Osteocyte (in vitro differentiated cells): ENCODE measurements at places on chromosomes 12 and 14. TPM values are rescaled to one million over a fixed set of nuclear protein-coding genes. Genes with fewer than 3 reads are reported as not detected.
A peak's percentile ranks its signal among the peaks of the same experiment; 100 is the strongest.

DNA sequence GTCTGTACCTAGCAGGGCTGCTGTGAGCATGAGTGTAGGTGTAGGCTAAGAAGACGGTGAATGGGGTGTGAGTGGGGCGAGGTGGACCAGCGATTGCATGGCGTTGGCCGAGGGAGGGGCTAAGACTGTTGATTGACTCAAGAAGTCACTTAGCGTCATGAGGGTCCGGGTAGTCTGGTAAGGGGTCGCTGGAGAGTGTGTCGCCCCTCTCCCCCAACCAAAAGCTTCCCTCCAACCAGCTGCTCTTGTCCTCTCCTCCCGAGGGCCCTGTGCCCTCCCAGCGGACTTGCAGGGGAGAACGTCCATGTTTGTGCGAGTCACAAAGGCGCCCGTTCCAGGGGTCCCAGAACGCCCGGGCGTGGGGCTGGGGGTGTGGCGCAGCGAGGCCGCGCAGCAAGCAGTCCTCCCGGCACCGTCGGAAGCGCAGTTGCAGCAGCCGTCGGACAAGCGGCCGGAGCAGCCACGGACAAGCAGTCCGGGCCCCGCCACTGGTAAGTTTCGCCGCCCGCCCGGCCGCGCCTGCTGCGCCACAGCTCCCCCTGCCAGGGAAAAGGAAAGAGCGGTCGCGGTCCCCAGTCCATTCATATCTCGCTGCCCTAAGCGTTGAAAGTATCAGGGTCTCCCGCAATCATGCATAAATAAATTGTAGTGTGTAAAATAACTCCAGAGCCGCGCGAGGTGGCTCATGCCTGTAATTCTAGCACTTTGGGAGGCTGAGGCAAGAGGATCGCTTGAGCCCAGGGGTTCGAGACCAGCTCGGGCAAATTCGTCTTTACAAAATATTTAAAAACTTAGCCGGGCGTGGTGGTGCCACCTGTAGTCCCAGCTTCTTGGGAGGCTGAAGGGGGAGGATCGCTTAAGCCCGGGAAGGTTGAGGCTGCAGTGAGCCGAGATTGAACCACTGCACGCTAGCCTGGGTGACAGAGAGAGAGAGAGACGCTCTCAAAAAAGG, at the start of gene CCDC63:
Gene CCDC63 (plus strand): TSS at position 373 of the 952 bp plus-strand sequence. CDS start 5,968 bp downstream, outside the sequence.
- DNase-seq = peak; percentile 85
- H3K36me3 ChIP-seq = no peaks in the 10 kb centered on the region
- peaks cover 2% of the 10 kb centered on the region for H3K4me1 ChIP-seq
- H3K27me3 ChIP-seq = peaks cover 60% of the 10 kb centered on the region

DNA sequence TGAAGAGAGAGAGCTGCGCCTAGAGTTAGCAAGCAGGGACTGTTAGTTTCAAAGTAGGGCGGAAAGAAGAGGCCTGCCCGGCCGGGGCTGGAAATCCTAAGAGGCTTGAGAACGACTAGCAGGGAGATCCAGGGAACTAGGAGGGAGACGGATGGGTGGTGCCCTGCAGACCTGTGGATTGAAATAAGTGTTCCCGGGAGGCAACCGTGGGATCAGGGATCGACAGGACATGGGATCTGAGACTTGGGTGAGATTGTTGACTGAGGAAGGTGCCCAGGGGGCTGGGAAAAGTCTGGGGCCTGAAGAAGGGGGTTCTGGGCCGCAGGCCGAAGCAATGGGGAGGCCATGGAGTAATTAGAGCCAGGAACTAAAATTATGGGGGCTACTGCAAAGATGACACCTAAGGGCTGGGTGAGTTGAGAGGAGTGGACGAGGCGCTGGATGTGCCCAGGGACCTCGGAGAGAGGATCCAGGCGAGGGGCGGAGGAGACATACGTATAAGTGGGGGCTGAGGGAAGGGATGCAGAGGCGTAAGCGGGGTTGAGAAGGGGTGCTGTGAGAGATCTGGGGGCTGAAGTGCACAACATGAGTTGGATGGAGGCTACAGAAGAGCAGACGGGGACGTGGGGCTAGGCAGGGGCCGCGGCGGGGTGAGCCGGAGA, 635 bp downstream of the LTA4H start:
- peaks cover 3% of the 10 kb centered on the region for H3K4me1 ChIP-seq
- DNase-seq = no peak
- H3K36me3 ChIP-seq = no peaks in the 10 kb centered on the region
- H3K4me3 ChIP-seq = no peak overlapping the region

DNA sequence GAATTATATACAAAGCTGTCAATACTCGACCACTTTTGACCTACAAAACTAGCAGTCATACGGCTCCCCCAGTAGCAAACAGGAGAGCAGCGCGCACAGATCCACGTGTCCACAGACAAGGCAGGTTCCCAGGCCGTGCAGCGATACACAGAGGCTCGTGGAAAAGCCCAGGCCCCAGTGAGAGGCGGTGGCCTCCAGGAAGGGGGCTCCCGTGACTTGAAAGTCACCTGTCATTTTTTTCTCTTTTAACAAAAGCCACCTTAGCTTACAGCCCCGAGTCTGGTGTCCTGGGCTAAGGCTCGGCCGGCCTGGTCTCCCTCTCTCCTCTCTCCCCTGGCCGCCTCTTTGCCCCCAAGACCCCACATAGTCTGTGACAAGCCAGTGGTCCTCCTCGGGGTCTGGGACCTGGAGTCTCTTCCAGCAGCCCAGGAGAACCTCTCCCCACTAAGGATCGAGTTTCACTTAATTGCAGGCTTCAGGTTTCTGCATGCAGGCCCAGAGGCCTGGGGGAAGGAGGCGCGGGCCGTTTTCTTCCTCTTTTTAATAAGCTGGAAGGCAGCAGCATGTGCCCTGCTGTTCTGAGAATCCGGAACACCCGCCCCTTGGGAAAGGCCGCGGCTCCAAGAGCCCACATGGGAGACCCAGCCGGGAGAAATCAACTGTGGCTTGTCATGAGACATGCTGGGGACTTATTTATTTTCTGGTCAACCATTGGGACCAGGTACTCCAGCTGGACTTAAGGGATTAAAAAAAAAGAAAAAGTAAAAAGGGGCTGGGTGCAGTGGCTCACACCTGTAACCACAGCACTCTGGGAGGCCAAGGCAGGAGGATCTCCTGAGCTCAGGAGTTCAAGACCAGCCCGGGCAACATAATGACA, 15.9 kb downstream of the NCOR2 start:
- H3K4me3 ChIP-seq = peak overlapping the region; percentile 10
- peak overlapping the region; percentile 90 for H3K27ac ChIP-seq
- no peaks in the 10 kb centered on the region for H3K36me3 ChIP-seq
- no peaks in the 10 kb centered on the region for H3K27me3 ChIP-seq
- H3K4me1 ChIP-seq = peaks cover 67% of the 10 kb centered on the region
- no peak for DNase-seq

DNA sequence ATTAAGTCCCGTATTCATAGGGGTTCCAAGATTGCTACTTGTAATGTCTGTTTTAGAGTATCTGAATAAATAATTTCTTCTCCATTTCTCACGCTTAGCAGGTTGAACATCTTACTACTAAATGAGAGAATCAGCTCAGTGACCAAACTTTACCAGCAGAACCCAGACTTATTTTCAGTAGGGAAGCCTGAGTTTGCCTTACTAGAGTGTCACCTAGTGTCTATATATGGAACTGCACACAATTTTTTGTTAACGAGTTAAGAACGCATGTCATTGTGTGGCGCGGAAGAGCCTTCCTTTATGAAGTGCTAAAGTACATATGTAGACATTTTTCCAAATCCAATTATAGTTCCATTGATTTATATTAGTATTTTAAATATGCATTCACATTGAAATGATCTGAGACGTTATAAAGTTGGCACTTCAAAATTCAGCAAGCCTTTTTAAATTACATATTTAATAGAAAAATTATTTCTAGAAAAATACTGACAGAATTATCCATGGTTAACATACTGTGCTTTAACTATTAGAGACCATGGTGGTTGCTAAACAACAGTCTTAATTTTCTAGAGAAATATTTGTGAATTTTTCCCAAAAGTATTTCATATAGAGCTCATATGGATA, 88.3 kb downstream of the RPS29 start:
- no peaks in the 10 kb centered on the region for H3K36me3 ChIP-seq
- no peak for DNase-seq
- H3K27ac ChIP-seq = no peak overlapping the region
- H3K4me3 ChIP-seq = no peak overlapping the region

KRT75 gene
- total RNA-seq = not detected in 2 replicates

NXPH4 gene
- total RNA-seq = 62.6 and 63.8 TPM in 2 replicates
